Stimulated activated CD4-positive, alpha-beta T cell treated with anti-CD3 and anti-CD28 coated beads, Interleukin-4, amount 100 ng/mL, for 4 hours (primary cell): ENCODE measurements at places on chromosomes 16 and 17.

DNA sequence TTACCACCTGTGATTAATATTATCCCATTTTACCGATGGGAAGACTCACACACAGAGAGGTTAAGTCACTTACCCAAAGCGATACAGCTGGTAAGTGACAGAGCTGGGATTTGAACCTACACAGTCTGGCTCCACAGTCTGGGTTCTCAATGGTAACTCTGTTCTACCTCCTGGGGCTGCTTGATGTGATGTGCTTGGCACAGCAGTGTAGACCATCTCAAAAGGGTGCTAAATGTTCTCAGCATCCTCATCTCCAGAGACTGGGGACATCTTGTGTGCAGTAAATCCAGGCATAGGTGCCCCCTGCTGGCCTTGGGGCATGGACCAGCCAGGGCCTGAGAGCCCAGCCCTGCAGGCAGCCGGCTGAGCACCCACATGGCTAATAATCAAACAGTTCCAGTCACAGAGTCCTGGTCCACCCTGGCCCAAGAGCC, 15.4 kb upstream of the KATNB1 start:
- DNase-seq: peak; percentile 12

DNA sequence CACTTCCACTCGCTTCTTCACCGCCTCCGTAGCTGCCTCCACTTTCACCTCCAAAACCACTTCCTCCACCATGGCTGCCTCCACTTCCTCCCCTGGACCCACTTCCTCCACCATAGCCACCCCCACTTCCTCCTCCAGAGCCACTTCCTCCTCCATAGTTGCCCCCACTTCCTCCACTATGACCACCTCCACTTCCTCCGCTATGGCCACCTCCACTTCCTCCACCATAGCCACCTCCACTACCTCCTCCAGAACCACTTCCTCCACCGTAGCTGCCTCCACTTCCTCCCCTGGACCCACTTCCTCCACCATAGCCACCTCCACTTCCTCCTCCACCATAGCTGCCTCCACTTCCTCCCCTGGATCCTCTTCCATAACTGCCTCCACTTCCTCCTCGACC, 4.5 kb downstream of the KRT9 start:
- DNase-seq: no peak

- DNase-seq: no peak
Observed at GRCh38 chr17:72390675-72391508, 270.1 kb downstream of the SOX9 start.

DNA sequence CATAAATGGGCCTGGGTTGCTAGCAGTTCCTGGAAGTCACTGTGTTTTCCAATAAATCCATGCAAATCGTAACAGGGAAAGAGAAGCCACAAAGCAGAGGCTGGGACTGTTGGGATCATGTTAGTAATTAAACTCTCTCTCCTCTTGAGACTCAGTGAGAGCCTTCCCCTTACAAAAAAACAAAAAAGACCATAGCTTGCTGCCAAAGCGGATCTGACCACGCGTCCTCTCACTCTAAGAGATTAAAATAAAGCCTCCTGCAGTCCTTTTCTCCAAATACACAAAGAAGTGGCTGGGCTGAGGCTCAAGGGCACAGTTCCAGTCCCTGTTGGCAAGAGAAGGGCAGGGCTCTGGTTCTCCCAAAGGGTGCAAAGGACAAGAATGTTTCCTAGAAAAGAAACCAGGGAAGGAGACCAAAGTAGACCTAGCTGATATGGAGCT, 38.5 kb downstream of the PIGL start:
- no peak for DNase-seq

DNA sequence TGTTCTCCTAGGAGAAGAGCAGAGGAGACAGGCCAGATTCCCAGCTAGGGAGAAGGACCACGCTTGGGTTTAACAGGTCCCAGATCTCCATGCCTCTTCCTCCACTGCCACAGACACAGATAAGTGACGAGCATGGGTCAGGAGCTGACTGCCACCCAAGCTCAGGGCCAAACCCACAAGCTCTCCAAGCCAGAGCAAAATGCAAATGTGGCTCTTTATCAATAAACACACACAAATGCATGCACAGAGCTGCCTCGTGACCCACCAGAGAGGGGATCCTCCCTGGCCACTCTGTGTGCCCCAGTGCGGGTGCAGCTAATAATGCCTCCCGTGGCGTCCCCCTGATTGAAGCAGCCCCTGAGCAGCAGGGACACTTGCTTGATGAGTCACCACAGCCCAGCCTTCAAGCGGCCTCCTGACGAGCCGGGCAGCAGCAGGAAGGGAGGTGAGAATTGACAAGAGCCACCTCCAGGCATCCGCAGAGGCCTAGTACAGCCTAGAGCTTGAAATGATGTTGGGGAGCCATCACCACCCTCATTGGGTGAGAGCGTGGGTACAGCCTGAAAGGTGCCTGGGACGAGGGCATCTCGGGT, 143.9 kb downstream of the CCDC182 start:
- no peak for DNase-seq

- no peak for DNase-seq
Observed at GRCh38 chr16:77939968-77940367, 82.4 kb upstream of the CLEC3A start.

GRCh38 chr16:1155353-1156054, 2.6 kb downstream of the CACNA1H start:
- DNase-seq: no peak

DNA sequence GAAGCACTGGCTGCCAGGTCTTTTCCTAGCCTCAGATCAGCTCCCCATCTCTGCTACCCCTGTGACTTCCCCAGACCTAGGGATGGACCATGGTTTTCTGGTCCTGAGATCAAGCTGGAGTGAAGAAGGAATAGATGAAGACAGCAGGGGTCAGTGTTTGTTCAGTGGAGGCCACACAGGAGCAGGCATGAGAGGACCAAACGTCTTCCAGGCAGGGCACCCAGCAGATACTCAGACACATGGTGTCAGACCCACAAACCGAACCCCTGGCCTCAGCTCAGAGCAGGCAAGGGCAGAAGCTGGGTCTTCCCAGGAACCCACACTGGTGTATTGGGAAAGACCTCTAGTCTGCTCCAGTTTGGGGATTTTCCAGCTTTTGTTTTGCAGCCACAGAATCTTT, 189.7 kb downstream of the IRX5 start:
- no peak for DNase-seq

- no peak for DNase-seq
Observed at GRCh38 chr17:64499805-64500486, 3.1 kb upstream of the POLG2 start.

DNA sequence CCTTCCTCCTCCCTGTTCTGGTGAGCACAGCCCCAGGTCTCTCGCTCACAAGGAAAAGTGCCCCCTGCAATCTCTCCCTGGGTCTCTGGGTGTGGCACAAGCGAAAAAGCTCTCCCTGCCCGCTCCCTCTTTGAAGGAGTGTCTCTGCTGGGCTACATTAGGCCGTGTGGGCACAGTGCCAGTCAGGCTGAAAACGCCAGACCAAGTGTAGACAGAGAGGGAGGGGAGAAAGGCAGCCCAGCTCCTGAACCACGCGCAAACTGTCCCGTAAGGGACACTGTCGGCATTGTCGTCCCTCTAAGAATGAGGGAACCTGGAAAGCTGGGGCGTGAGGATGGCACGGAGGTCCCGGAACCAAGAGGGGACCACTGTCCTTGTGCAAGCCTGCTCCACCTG, 3.9 kb downstream of the SMIM5 start:
- DNase-seq: no peak

GRCh38 chr17:27157297-27157696, 136.6 kb upstream of the WSB1 start:
- no peak for DNase-seq

DNA sequence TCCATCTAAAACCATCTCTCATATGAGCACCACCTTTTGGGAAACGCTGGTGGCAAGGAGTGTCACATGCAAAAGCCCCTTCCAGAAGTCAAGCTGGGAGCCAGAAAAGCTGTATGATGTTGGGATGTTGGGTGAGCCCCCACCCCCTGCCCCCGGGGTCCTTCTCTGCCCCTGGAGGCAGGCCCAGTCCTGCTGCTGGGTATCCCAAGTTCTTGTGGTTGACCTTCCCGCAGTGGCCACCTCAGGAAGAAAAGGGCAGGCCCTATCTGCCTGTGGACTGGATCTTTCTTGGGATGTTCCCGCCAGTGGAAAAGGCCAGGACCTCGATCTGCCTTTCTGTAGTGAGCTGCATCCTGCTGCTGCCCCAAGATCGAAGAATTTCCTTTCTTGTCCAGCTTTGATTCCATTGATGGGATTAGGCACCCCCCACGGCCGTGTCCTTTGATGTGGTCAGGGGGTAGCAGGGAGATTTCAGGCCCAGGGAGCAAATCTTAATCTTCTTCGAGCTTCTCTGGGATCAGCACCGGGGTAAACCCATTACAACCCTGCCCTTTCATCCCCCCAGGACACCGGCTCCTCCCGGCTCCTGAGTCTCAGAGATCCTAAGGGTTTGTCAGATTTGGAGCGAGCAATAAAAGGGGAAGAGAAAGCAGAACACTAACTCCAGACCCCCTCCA, 165.6 kb downstream of the RAB11FIP4 start:
- no peak for DNase-seq

DNA sequence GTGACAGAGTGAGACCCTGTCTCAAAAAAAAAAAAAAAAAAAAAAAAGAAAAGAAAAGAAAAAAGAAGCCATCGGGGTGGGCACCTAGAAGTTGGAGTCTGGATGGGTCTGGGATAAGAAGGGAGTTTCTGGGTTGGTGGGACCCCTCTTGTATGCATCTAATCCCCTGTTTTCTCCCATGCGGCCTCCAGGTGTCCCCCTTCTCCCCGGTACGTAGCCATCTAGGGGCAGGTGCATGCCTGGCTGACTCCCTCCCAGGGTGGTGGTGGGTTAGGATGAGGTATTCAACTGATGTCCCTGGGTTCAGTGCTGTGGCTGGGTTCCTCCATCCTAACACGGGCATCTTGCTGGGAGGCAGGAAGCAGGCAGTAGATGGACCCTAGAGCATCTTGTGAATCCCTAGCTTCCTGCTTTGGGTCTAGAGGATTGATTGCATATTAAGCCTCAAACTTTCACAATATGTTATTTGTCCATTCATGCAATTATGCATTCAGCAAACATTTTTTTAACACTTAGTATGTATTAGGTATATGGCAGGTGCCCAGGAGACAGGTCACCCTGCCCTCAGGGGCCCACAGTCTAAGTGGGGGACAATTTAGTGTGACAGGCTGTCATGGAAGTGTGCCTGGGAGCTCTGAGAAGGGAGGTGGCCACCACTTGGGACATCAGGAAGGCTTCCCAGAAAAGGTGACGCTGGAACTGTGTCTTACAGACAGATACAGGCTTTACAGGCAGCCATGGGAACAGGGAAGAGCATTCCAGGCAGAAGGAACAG, 13.1 kb downstream of the FMNL1 start:
- peak; percentile 58 for DNase-seq

- DNase-seq: no peak
Observed at GRCh38 chr17:30220414-30220813, 15.1 kb downstream of the SLC6A4 start.

GRCh38 chr17:80292521-80292971, 31.9 kb downstream of the RNF213 start:
- no peak for DNase-seq

GRCh38 chr16:22190081-22190775, 15.8 kb upstream of the EEF2K start:
- peak; percentile 97 for DNase-seq

DNA sequence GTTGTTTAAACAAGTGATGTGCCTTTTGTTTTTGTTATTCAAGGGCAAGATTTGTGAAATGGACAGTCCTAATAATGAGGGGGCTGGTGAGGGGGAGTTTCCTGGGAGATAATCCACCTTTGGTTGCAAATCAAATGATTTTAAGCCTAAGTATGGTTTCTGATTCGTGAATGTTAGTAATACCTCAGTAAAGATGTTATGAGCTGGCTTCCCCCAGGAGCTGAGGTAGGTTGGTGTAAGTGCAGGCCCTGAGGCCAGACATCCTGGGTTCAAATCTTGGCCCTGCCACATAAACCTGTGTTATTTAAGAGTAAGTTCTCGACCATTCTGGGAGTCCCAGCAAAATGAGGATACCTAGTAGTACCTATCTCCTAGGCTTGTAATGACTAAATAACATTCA, 1.5 kb downstream of the SNX29 start:
- DNase-seq: no peak

DNA sequence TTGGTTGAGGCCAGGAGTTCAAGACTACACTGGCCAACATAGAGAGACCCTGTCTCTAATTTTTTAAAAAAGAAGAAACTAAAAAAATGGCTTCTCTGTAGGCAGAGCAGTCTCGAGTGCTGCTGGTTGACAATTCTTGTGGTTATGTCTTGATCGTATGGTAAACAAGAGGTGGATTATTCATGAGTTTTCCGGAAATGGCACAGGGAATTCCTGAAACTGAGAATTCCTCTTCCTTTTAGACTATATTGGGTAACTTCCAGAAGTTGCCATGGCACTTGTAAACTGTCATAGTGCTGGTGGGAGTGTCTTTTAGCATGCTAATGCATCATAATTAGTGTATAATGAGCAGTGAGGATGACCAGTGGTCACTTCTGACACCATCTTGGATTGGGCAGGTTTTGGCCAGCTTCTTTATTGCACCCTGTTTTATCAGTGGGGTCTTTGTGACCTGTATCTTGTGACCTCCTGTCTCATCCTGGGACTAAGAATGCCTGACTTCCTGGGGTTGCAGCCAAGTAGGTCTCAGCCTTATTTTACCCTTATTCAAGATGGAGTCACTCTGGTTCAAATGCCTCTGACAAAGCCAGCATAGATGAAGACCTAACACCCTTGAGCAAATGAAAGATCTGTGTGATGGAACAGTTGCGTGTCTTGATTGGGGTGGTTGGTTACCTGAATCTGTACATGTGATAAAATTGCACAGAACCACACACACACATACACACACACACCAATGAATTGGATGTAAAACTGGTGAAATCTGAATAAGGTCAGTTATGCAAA, 30.2 kb downstream of the BMERB1 start:
- DNase-seq: no peak

DNA sequence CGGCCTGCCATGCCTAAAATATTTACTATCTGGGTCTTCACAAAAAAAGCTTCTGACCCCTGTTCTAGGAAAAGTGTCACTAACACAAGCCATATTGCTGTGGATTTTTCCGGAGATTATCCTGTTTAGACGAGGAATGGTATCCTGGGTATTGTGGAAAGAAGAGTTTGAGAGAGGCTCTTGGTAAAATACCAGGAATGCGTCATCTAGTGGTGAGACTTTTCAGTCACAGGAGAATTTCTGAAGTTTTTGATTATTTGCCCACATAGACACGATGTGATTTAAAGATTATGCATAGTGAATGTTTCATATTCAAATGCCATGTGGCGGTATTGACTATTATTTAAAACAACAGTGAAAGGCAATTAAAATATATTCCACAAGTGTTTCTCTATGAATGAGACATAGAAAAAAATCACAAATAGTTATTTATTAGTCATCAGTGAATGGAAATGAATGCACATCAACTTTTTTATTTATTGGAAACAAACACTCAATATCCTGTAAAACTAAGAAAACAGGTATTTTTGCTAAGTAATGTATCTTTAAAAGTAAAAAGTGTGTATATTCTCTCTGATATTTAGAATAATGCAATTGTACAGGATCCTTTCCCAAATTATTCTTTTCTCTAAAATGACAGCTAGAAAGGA, 7.8 kb downstream of the KRT28 start:
- DNase-seq: no peak

- DNase-seq: no peak
Observed at GRCh38 chr17:18004345-18004744, 31.7 kb downstream of the DRC3 start.

GRCh38 chr16:27965801-27966200, 97.7 kb downstream of the GSG1L start:
- DNase-seq: no peak

GRCh38 chr17:66952031-66952524, 12.4 kb upstream of the CACNG4 start:
- DNase-seq: no peak

- DNase-seq: no peak
Observed at GRCh38 chr17:8859027-8859803, 8.3 kb downstream of the PIK3R6 start.

GRCh38 chr17:48724251-48725003, 1.4 kb downstream of the PRAC2 start:
- DNase-seq: peak; percentile 68
